Neural crest cell (in vitro differentiated cells): ENCODE measurements at places on chromosomes 7 and 10. TPM values are rescaled to one million over a fixed set of nuclear protein-coding genes. Genes with fewer than 3 reads are reported as not detected.

BRAF gene
- total RNA-seq = 27.7 and 35.6 TPM in 2 replicates

- no peak overlapping the region for H3K4me3 ChIP-seq
- H3K4me1 ChIP-seq = no peaks in the 10 kb centered on the region
- DNase-seq = no peak
- H3K36me3 ChIP-seq = no peaks in the 10 kb centered on the region
- H3K27me3 ChIP-seq = no peaks in the 10 kb centered on the region
Measured at GRCh38 chr10:57897611-57898010, 370.1 kb downstream of the IPMK start.

DMBT1 gene
- total RNA-seq = not detected in 2 replicates

DNA sequence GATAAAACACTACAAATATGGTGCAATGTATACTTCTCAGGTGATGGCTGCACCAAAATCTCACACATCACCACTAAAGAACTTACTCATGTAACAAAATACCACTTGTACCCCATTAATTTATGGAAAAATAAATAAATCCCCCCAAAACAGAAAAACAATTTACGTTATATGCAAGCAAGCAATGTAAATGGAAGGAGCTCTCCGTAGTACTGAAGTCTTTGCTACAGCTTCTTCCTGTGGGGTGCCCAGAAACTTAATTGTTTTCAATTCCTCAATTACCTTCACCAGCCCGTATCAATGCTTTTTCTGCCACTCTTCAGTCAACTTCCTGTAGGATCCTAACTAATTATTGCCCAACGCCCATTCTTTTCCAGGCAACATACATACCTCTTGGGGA, 138.1 kb downstream of the RELN start:
- no peak overlapping the region for H3K4me3 ChIP-seq
- H3K27me3 ChIP-seq = peaks cover 63% of the 10 kb centered on the region
- no peaks in the 10 kb centered on the region for H3K36me3 ChIP-seq
- no peak for DNase-seq
- no peaks in the 10 kb centered on the region for H3K4me1 ChIP-seq

DNA sequence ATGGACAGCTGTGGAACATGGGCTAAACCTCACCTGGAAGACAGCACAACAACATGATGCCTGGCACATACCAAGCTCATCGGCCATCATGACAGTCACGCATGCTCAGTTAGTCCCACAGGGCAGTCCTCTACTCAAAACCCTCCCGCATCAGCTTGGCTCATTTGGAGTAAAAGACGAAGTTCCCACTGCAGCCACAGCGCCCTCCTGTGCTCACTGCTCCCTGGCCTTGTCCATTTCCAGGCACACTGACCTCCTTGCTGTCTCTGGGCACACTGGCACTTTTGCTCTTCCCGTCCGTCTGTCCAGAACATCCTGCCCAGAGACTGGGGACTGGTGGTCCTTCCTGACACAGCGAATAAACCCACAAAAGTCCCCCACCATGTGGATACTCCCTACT, 66.2 kb downstream of the LARP4B start:
- no peak for DNase-seq
- no peak overlapping the region for H3K4me3 ChIP-seq
- H3K27ac ChIP-seq = no peak overlapping the region
- no peaks in the 10 kb centered on the region for H3K27me3 ChIP-seq

TMEM209 gene
- 41.8 and 43.6 TPM in 2 replicates for total RNA-seq

GPR37 gene
- total RNA-seq = 4.9 and 6.0 TPM in 2 replicates

DNA sequence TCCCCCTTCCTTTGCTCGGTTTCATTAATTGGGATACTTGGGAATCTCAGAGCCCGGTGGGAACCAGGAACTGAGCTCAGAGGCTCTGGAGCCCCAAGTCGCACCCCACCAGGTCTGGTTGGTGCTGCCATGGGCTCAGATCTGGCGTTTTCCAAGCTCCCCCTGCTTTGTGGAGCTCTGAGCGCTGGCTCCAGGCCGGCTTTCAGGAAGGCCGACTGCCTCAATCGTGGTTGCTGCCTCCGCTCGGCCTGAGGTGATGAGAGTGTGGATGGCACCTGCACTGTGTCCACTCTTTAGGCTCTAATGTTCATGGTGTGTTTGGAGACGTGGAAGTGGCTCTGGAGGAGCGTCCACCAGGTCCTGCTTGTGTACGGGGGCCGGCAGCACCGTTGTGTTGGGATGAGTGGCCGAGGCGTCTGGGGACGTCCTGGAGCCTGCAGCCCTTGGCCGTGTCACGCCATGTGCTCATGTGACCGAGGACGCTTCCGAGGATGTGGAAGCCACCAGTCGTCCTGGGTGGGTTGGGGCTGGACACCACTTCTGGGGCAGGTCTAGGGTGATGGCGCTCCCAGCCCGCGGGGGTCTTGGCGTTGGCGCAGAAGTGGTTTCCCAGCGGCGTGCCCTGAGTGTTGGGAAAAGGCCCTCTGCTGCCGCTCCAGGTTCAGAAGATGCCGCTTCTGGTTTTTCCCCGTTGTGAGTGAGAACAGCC, 8.2 kb downstream of the INPP5A start:
- H3K4me1 ChIP-seq = peaks cover 29% of the 10 kb centered on the region
- no peaks in the 10 kb centered on the region for H3K27me3 ChIP-seq
- no peak overlapping the region for H3K27ac ChIP-seq
